H54 (cell line): ENCODE measurements at places on chromosomes 5 and 9.

- no peak for DNase-seq
These were observed 307.4 kb upstream of the HAPLN1 start for GRCh38 chr5:84028093-84028492.

DNA sequence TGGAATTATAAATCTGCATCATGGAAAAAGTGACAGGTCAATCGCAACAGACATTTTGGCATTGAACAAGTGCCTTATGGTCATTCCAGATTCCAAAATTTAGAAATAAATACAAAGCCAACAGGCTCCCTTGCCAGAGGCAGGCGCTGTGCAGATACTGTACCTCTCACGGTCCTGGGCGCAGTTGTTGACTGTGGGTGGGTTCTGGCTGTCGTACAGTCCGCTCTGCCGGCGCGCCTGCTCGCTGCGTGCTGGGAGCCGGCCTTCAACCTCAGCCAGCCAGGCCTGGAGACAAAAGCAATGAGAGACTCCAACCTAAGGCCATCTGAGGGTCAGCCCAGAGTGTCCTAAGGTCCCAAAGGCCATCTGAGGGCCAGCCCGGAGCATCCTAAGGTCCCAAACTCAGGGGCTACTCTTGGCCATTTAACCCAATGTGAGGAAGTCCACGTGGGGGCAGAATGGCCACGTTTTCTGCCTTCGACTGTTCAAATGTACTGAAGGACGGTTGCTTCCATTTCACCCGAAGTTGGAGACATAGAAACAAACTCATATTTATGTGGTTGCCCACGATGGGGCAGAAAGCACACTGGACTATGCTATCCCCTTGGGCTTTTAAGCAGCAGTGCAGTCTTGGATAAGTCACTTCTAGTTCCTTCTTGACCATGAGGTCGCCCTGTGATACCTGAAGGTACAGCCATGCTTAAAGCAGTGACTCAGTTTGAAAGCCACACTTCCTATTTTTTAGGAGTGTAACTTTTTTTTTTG is 65.2 kb downstream of the USP20 start:
- no peak for DNase-seq

GRCh38 chr5:67374378-67374777 is 177.8 kb upstream of the CD180 start:
- no peak for DNase-seq

DNA sequence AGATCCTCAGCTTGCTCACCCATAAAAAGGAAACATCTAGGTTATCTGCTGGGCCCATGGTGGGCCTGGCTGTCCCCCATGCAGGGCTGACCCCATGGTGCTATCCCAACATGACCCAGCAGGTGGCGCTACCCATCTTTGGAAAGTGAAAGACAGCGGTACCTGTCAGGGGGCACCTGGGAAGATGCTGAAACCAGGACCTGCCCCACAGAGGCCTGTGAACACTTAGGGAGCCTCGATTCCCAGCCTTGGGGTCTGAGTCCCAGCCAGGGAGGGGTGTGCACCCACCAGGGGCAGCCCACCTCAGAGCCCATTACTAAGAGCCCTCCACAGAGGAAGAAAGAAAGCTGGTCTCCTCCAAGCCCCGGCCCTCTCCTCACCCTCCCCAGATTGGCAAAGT is 46.6 kb upstream of the IPPK start:
- DNase-seq, result peak; percentile 66

DNA sequence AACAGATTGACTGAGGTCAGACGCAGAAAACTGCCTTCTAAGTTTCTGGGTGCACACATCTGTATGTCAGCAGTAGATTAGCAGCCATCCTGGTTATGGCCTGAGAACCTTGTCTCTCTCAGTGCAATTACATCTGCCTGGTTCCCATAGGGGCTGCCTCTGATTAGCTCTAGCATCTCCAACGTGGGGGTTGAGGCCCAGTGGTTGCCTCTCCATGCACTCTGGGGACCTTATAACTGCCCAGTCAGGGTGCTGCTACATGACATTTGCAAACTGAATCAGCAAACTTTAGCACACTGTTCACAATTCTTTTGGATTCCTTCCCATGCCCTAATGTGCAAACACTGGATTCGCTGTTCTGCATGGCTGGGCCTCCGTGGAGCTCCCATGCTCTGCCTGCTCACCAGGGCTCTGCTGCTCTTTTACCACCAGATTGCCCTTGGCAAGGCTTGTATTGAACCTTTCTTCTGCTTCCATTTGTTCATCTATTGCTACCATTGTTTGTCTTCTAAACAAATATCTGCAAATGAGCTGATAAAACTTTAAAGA is 36.2 kb downstream of the SNX18 start:
- DNase-seq, result no peak

DNA sequence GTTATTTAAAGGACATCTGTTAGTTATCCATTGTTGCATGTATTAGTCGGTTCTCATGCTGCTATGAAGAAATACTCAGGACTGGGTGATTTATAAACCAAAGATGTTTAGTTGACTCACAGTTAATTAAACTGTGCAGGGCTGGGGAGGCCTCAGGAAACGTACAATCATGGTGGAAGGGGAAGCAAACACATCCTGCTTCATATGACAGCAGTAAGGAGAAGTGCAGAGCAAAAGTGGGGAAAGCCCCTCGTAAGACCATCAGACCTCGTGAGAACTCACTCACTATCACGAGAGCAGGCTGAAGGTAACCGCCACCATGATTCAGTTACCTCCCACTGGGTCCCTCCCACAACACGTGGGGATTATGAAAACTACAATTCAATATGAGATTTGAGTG is 2064.1 kb downstream of the MAT2B start:
- DNase-seq, result no peak

GRCh38 chr5:75668977-75669689 is 48.1 kb downstream of the POC5 start:
- peak; percentile 33 for DNase-seq

GRCh38 chr5:157212307-157212706 is 31.7 kb downstream of the ITK start:
- DNase-seq, result no peak

- DNase-seq, result no peak
These were observed 252.5 kb upstream of the DMRT1 start for GRCh38 chr9:588981-589380.

DNA sequence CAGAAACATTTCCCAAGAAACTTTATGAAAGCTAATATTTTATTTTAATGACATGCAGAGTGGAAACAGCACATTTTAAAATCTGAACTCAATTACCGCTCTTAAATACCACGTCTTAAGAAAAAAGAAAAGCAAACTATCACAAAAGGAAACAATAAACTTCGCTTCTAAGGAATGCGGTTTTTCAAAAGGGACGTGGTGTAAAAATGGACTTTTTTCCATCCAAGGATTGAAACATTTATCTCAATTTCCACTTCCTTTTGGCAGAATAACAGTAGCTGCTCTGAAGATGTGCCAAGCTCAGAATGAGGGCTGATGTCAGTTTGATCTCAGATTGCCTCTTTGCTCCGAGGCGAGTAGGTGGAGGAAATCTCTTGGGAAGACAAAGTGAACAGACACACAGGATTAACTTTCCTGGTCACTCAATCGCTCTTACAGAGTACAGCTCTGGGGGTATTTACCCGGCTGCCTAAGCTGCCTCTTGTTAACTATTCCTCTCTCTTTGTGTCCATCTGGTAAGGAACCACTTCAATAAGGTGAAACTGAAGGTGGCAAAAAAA is 158.5 kb downstream of the TRPM6 start:
- DNase-seq, result no peak

DNA sequence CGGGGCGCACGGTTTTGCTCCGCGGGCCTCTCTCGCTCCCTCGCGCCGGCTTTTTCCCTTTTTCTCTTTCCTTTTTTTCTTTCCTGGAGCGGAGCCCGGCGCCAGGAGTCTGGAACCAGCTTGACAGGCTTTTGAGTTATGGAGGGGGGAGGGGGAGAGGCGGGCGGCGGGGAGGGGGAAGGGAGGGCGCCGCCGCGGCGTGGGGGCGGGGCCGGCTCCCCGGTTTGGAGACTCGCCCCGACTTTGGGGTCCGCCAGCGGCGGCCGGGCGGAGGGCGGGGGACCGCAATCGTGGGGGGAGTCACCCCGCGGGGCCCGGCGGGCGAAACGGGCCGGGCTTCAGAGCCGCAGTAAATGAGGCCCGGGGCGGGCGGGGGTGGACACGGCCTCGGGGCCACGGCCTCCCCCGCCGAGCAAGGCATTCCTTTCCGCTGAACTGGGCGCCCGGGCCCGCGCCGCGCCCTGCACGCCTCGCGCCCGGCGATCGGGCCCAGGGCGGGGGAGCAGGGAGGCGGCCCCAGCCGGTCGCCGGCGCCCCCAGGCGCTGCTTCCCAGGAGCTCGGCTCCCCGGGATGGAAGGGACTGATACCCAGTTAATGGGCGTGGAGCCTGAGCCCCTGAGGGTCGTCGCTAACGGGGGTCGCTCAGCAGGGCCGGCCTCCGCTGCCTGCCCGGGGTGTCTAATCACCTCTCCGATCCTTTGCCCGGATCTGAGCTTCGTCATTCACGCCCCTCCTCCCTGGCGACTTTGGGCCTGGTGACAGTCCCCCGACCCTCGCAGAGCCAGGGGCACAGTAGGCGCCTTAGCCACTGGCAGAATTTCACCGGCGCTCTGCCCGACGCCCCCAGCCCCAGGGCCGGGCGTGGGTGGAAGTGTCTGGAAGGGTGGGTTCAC is 138.1 kb downstream of the C9orf50 start:
- DNase-seq, result no peak

- no peak for DNase-seq
These were observed 4.2 kb upstream of the SUB1 start for GRCh38 chr5:32581010-32581785.

- no peak for DNase-seq
These were observed 314.3 kb downstream of the PDE4D start for GRCh38 chr5:59579101-59579823.

GRCh38 chr9:4798281-4799032 is 5.7 kb downstream of the RCL1 start:
- DNase-seq, result no peak

DNA sequence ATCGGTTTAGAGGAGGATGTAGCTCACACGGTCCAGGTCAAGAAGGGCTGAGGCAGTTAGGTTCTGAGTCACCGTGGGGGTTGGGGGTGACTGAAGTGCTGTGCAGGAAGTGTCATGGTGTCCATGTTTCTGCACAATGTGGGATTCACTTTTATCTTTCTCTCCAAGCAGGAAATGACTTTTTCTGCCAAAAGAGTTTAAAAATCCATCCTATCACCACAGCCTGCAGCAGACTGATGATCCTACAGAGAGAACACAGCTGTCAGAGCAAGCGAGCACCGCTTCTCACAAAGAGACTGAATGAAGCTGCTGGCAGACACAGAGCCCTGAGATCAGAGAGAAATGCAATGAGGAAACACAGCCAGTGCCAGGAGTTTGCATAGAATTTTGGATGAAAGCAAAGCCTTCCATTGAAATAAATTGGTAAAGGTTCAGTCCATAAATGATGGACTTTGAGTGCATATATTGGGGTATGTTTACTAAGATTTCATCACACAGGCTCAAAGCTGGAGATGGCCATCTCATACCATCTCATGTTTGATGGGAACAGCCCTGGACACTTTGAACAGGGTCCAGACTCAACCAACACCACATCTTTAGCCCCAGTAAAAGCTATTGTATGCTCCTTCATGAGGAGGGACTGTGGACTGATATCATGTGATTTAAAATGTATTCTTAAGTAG is 213.9 kb upstream of the FBXL7 start:
- DNase-seq, result no peak

GRCh38 chr9:107613321-107613720 is 123.8 kb upstream of the KLF4 start:
- no peak for DNase-seq

DNA sequence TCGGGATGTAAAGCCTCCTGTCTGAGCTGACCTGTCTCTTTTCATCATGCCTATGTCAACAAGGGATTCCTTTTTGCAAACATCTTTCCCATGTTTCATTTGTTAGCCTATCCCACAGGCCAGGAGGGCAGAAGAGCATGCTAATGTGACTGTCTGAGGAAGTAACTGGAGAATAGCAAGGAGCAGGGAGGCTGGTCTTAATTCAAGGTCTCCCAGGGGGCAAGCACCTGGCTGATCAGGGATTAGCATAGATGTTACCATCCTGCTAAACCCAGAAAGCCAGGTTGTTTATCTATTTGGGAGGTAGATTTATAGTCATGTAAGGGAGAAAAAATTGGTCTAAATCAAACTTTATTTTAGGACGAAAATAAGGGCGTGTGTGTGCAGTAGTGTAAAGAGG is 36.7 kb upstream of the MAP1B start:
- DNase-seq, result no peak

DNA sequence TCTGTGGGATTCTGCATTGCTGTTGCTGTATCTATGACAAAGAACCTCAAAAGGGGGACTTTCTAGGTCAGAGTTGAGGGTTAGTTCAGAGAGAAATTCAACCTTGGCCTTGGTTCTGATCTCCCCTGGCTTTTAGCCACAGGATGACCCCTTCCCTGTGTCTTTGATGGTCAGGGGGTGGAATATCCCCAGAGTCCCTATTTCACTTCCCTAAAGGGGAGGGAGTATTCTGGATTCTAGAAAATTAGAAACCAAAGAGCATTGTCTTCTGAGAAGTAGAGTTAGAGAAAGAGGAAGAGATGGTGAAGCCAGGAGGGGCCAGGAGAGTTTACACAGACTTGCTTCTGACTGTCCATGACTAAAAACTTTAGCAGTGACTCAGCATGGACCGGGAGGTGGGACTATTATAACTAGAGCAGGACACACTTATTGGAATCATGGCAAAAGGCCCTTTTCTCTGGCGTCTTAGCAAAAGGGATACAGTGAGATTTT is 56.2 kb upstream of the LPAR1 start:
- peak; percentile 15 for DNase-seq

DNA sequence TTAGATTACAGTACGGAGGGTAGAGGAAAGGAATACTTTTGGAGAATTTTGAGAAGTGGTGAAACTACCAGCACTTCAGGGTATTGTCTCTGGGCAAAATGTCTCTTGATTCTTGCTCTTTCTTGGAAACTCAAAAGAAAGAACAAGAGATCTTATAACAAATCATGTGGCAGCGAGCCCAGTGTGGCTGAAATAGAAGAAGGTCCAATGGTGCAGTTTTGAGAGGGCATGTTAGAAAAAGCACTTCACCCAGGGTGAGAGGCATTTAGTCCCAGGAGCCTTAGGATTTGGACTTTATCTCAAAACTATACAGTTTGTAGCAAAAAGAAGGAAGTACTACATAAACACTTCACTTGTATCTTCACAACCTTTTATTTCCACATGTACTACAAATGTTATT is 39.4 kb downstream of the NNT start:
- DNase-seq, result no peak

GRCh38 chr5:59829386-59829785 is 64.1 kb downstream of the PDE4D start:
- DNase-seq, result no peak

DNA sequence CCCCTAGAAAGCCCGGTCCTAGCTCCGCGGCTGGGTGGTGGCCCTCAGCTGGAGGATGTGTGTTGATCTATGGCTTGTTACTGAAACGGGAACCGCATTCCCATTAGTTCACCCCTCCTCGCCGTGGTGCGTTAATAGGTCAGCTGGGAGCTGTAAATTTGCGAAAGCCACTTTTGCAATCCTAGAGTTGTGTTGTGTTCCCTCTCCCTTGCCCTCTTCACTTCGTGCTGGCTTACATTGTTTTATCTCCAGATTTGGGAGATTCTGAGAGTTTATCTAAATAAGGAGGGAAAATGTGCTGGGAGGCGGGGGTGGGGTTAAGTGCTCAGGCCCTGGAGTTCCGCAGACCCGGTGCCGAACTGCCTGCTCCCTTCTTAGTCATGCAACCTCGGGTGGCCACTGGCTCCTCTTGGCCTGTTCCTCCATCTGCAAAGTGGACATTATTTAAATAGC is 62.8 kb downstream of the HMCN2 start:
- no peak for DNase-seq
